ENCODE measurements at places on chromosomes 2 and 18.
A peak's percentile ranks its signal among the peaks of the same experiment; 100 is the strongest.

- no peak for DNase-seq
Measured at GRCh38 chr2:238418196-238418998, 8.3 kb upstream of the ASB1 start.

- DNase-seq = no peak
Measured at GRCh38 chr2:24576617-24577016, 85.6 kb downstream of the NCOA1 start.

DNA sequence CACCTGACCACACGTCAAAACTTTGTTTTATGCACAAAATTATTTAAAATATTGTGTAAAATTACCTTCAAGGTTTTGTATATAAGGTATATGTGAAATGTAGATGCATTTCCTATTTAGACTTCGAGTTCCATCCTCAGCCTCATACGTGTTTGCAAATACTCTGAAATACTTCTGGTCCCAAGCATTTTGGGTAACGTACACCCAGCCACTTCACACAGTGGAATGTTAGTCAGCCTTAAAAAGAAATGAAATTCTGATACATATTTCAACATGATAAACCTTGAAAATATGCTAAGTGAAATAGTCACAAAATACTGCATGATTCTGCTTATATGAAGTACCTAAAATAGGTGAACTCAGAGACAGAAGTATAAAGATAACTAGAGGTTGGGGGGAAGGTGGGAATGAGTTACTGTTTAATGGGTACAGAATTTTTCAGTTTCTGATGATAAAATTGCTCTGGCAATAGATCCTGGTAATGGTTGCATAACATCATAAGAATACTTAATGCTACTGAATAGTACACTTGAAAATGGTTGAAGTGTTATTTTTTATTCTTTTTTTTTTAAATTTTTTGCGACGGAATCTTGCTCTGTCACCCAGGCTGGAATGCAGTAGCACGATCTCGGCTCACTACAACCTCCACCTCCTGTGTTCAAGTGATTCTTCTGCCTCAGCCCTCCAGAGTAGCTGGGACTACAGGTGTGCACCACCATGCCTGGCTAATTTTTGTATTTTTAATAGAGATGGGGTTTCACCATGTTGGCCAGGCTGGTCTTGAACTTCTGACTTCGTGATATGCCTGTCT, 24.0 kb downstream of the NOP58 start:
- no peak for DNase-seq

- no peak for DNase-seq
Measured at GRCh38 chr2:239253264-239253663, 147.6 kb downstream of the HDAC4 start.

GRCh38 chr2:120599072-120599471, 136.6 kb upstream of the GLI2 start:
- DNase-seq = no peak

DNA sequence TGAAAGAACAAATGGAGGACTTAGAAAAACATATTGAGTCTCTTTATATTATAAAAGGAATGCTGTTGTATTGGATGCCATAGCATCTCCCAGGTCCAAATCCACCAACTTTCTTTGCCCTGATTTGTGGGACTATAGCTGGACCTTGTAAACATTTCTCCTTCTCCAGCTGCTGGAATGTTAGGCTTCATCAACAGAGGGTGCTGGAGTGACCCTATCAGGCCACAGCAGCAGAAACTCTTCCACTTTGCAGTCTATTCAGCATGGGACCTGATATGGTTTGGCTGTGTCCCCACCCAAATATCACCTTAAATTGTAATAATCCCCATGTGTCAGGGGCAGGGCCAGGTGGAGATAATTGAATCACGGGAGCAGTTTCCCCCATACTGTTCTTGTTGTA, 138.4 kb upstream of the ARL4C start:
- no peak for DNase-seq

DNA sequence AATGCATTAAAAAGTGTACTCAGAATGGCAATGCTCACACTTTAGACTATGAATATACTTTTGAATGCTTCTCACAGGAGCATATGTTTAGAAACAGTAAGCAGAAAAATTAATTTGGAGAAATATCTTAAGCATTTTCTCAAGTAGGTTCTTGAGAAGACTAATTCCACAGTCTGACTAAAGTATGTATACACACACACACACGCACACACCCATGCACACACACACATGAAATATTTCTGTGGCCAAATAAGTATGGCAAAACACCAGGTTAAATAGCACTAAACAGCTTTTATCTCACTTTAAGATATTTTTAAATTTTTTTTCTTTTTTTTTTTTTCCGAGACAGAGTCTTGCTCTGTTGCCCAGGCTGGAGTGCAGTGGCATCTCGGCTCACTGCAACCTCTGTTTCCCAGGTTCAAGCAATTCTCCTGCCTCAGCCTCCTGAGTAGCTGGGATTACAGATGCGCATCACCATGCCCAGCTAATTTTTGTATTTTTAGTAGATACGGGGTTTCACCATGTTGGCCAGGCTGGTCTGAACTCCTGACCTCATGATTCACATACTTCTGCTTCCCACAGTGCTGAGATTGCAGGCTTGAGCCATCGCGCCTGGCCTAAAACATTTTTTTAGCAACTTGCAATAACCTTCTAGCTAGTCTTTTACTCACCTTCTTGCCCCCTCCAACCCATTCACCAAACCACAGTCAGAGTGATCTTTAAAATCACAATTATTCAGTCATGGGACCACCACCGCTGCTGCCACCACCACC, 67.5 kb upstream of the SCG2 start:
- no peak for DNase-seq

DNA sequence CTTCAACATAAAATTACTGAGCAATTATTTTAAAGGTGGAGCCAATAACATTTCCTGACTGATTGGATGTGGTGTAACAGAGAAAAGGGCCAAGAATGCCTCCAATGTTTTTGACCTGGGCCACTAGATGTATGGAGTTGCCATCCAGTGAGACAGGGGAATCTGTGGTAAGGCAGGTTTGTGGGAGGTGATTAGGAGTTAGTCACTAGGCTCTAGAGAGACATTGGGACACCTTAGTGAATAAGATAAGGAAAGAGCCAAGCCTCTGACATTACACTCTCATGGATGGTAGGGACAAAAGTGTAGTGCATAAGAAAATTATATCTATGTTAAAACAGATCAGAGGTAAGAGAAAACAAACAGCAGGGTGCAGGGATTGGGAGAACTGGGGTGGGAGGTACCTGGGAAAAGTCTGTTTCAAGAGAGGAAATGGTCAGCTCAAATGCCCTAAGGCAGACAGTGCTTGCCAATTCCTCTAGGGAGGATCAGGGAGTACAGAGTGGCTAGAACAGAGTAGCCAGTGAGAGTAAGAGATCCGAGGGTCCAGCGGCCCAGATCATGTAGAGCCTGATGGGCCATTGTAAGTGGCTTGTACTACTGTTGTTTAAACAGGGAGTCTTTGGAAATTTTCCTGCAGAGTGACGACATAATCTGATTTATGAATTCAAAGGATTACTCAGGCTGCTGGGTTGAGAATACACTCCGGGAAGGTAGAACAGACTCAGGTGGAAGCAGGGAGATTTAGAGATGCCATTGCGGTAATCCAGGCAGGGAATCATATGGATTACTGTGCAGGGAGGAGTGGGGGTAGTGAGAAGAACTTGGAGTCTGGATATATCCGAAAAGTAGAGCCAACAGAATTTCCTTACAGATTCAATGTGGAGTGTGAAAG, 45.7 kb upstream of the CUL3 start:
- no peak for DNase-seq

DNA sequence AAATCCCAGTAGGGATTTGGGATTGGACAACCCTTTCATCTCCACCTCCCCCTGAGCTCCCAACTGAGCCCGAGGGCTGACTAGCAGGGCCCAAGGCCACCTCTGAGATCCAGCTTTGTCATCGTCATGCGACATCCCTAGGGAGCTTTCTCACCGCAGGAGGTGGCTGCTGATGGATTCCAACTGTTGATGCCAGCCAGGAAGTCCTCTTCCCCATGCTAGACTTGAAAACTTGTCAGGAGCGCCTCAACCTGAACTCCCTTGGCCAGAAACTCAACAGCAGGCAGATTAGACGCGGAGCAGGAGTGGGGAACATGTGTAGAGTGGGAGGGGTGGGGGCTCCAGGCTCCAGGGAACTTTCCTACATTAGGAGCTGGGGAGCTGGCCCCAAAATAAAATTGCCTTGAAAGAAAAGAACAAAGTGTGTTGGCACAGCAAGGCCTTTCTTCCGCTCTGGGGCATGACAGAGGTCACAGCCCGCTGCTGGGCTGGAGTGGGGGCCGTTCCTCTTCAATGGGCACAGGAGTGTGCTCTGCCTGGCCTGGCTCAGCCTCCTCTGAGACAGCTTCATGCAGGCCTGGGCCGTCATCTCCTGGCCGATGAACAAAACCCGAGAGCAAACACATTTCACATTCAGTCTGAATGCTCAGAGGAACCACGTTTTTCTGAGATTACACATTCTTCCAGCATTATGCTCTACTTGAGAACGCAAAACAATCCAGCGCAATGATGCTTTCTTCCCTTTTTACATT, 34.5 kb downstream of the EMILIN2 start:
- no peak for DNase-seq

- no peak for DNase-seq
Measured at GRCh38 chr18:12460874-12461273, 53.1 kb downstream of the PRELID3A start.

GRCh38 chr2:234679741-234680687, 183.1 kb upstream of the ARL4C start:
- no peak for DNase-seq

DNA sequence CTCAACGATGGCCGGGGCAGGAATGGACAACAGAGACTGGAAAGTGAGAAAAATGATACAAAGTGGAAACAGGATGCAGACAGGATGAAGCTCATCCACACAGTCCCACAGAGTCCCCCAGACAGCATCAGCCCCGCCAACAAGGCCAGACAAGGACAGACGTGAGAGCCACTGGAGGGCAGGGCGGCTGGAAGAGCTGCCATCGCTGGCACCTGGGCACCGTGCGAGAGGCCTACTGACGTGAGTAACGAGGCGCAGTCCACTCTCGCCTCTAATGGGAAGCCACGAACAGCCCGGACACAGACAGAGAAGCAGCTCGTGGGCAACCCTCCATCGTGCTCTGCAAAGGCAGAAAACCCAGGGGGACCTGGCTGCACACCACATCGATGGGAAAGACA, 17.1 kb downstream of the HDAC4 start:
- DNase-seq = no peak

DNA sequence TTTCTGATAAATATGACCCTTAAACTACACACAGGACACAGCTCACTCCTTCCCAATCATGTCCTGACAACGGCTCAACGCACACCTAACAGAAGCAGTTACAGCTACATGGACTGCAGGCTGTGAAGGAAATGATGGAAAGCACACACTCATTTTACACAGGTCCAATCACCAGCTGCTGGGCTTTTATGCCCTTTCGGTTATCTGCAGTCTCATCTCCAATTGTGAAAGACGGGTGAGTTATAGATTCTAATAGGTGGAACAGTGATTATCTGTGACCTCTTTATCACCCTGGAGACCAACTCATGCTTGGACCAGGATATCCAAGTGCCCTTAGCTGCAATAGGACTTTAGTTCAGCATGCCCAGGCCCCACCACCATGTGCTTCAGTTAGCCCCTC, 110.4 kb upstream of the CREB1 start:
- no peak for DNase-seq

- DNase-seq = no peak
Measured at GRCh38 chr2:158457092-158457825, 507 bp downstream of the PKP4 start.

GRCh38 chr18:47244086-47244485, 7.4 kb downstream of the SKOR2 start:
- DNase-seq = no peak

DNA sequence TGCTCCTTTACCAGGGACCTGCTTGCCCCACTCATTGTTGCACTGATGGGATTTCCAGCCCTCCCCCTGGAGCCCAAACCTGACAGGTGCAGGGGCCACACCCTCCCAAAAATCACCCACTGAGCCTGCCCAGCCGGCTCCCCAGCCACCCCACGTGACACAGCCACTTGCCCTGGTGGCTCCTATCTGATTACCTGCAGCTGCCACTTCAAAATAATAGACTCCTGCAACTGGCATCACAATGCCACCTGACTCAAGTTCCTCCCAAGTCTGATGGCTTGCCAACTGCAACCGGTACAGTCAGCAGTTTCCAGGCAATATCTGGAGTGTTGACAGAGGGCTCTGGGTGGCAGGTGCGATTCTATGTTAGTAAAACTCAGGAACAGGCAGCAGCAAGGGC, 66.2 kb downstream of the CRACDL start:
- DNase-seq = no peak

DNA sequence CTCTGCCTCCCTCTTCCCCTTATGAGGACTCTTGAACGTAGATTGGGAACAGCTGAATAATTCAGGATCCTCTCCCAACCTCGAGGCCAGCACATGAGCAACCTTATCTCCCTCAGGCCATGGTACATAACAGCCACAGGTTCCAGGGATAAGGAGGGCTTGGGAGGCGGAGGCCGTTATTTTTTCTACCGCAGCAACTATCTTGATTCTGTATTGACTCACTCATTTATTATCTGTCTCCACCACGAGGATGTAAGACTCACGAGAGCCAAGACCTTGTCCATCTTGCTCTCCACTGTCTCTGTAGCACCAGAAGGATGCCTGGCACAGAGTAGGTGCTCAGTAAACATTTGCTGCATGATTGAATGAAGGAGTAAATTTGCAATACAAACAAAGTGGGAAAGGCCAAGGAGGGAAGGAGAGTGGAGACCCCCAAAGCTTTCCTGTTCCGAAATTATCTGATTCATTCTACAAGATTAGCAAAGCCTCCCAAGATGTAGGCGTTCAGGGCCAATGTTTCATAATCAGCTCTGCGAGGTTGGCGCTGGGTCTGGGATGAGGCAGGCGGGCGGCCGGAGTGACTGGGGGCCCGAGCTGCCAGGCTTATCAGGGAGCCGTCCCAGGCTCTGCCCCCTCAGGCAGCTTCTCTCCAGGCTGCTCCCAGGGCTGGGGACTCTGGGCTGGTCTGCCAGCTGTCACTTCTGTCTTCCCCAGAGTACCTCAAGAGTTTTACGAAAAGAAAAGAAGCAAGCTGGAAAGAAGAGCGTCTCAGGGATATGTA, 31.6 kb downstream of the INPP5D start:
- no peak for DNase-seq

- DNase-seq = peak; percentile 22
Measured at GRCh38 chr2:181953881-181954537, 31.6 kb upstream of the PPP1R1C start.

DNA sequence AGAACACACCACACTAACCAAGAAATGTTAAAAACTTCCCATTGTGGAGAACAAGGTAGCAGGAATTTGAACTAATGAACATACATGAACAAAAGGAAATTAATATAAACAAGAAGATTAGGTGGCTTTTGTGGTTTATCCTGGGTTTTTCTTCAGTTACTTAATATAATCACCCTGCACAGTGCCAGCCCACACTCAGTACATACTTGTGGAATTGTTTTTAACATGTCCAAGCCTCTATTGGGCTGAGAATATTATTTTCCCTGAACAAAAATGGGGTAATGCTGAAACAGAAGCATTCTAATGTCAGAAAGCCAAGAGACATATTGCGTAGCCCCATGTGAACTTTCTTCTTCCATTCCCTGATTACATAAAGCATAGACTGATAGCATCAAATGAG, 202.8 kb downstream of the DNER start:
- no peak for DNase-seq

GRCh38 chr18:48409591-48410094, 460 bp upstream of the ZBTB7C start:
- DNase-seq = no peak

- no peak for DNase-seq
Measured at GRCh38 chr18:10935588-10935987, 213.8 kb downstream of the PIEZO2 start.

GRCh38 chr2:241985986-241986329, 116.4 kb downstream of the RTP5 start:
- no peak for DNase-seq

All from GM12864 (cell line).